ENCODE measurements at places on chromosomes 5 and 9. TPM values are rescaled to one million over a fixed set of nuclear protein-coding genes. Genes with fewer than 3 reads are reported as not detected.

The BHMT2 gene
- 0.41 TPM for total RNA-seq

The PCDHA12 gene
- 11.0 TPM for total RNA-seq

The GPRIN1 gene
- total RNA-seq = 101 TPM

The ESM1 gene
- not detected for total RNA-seq

The NR4A3 gene
- total RNA-seq = 3.7 TPM

The NMUR2 gene
- total RNA-seq = not detected

The SCGB3A2 gene
- total RNA-seq = not detected

The ZNG1C gene
- total RNA-seq = 25.7 TPM

The ALDH7A1 gene
- total RNA-seq = 38.3 TPM

The HTR4 gene
- total RNA-seq = 1.2 TPM

The HACD4 gene
- 0.41 TPM for total RNA-seq
